ENCODE measurements at places on chromosomes 7 and 10.

- no peak for DNase-seq
Measured at GRCh38 chr10:1628757-1629156, 108.6 kb downstream of the ADARB2 start.

DNA sequence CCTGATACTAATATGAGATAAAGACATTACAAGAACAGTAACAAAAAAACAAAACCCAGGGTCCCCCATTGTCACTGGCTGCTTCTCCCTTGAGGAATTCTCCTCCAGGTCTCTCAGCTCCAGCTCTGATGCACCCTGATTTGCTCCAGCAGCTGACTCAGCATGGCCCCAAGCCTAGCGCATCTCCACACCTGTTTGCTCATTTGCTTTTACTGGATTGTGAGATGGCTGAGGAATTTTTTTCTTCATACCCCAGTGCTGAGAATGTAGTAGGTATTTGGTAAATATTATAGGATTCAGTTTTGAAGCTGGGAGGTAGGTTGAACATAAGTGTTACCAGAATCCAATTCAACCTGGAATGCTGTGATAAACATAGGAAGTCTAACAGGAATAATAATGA, 171.9 kb downstream of the PKD1L1 start:
- DNase-seq, result no peak

DNA sequence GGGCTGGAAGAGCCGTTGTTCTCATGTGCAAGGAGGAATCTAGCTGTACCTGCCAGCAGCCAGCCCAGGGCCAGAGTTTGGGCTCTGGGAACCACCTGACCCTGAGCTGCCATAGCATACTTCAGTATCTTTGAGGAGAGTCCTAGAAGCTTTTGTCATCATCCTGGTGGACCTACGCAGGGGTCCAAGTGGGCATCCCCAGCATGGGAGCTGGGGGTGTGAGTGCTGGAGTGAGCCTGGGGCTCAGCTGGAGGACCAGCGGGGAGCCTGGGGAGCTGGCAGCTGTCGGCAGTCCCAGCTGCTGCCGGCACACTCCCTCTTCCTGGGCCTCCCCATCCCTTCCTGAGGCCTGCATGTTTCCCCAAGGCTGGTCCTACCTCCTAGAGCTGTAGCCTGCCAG, 32.5 kb downstream of the C10orf105 start:
- no peak for DNase-seq

DNA sequence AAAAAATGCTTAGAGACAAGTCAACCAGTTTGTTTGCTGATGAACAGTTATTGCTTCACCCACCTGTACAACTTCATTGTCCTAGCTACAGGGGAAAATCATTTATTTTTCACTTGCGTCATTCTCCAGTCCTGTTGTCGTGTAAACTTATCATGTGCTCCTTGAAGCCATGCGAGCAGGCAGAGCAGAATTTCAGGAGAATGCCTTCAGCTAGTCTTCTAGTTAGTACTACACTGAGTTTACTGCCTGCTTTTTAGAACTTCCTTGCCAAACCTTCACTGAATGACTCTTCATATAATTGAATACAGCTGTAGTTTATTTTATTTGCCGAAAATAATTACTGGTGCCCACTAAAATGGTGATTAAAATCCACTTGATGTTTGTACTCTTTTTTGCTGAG, 15.6 kb downstream of the RPA3 start:
- no peak for DNase-seq

DNA sequence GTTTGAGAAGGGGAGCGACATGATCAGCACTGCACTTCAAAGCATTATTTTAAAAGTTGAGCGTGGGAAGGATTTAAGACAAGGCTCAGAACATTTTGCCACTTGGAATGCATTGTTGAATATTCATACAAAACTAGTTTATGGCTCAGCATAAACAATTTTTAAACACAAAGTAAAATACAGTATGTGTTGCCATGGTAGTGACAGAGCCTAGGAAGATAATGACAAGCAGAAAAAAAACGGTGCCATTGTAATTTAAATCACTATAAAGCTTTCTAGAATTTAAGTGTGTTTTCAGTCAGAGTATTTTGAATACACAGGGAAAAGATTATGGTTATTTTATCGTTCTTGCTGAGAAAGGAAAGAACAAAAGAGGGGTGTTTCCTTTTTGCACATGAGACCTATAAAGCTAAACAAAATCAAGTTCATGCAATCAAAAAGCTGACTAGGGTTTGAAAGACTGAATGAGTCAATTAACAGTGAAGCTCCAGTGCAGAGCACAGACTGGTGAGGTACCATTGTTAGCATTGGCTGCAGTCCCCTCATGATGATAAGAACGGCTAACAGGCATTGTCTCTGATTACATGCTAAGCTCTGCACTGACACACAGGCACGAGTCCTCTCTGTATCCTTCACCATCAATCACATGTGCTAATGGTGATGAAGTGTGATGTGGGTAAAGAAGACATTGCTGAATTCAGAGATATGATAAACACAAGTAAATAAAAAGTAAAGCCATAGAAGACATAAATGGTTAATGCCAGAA, 181.9 kb upstream of the VSTM2A start:
- DNase-seq, result no peak

- no peak for DNase-seq
Measured at GRCh38 chr10:101236376-101237080, 7.3 kb upstream of the LBX1 start.

DNA sequence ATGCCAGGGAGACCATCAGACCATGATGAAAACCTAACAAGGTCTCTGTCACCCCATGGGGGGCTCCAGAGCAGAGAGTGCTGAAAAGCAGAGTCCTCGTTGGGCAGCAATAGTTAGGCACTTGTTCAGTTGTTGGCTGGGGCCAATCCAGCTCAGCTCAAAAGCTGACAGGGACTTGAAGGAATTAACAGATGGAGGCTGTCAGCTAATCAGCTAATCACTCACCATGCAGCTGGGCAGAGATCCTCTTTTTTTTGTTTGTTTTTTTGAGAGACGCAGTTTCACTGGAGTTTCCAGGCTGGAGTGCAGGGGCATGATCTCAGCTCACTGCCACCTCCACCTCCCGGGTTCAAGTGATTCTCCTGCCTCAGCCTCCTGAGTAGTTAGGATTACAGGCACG, 18.1 kb downstream of the CEP55 start:
- no peak for DNase-seq

DNA sequence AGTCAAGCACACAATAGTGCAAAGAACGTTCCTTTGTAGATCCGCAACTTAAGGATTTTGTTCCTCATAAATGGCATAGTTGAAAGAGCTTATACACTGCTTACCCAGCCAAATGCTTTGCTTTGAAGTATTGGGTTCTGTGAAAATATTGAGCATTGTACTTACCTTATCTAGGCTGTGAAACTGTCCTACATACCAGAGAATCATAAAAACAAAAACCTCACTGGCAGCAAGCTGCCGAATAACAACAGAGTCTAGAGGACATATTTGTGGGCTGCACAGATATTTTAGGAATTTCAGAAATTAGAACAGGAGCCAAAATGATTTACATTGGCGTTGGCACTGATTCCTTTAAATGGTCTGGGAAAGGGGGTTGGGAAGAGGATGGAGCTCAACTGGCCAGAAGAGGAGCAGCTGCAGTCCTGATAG, 174.8 kb downstream of the RTKN2 start:
- no peak for DNase-seq

DNA sequence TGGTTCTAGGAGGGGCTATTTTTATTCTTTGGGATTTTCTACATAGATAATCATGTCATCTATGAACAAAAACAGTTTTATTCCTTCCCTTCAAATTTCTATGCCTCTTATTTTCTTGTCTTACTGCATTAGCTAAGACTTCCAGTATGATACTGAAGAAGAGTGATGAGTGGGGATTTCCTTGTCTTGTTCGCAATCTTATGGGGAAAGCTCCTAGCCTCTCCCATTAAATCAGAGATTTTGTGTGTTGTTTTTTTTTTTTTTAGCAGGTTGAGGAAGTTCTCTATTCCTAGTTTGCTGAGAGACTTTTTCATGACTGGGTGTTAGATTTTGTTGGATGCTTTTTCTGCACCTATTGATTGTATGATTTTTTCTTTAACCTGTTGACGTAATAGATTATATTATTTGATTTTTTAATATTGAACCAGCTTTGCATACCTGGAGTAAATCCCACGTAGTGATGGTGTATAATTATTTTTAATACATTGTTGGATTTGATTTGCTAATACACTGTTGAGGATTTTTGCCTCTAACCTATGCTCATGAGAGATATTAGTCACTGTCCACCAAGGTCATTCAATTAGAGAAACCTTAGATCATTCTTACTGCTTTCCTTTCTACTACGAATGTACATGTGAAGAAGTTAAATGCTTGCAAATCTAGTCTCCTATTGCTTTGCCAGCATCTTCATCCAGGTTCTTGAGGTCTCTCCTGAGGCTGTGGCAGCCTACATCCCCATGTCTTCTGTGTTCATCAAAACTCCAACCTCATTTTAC, 6.5 kb downstream of the ATP5F1C start:
- DNase-seq, result no peak

DNA sequence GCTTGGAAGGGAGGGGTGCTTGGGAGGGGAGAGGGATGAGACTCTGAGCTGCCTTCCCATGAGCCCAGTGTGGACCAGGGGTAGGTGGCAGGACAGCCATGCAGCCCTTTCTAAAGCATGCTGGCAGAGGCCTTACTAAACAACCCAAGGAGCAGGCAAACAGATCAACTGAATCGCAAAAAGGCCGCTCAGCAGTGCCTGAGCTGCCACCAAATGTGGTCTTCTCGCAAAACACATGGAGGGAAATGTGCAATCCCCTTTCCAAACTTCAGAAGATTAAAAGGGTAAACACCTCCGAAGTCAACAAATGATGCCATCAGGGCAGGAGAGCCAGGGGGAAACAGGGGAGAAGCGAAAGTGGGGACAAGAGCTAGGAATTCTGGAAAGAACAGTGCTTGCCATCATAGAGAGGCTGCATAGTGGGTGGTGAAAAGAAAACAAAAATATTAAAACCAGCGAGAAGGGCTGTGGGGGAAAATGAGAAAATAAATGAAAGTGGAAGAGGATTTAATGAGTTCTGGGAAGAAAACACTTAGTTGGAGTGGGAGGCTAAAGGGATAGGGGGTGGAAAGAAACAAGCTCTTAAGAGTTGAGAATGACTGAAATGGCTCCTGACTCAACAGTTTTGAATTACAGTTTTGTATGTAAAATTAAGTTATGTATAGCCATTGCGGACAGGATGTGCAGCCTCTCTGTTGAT, 62.2 kb upstream of the ZNF32 start:
- DNase-seq, result no peak

GRCh38 chr7:29893351-29893965, 87.2 kb downstream of the WIPF3 start:
- DNase-seq, result no peak

DNA sequence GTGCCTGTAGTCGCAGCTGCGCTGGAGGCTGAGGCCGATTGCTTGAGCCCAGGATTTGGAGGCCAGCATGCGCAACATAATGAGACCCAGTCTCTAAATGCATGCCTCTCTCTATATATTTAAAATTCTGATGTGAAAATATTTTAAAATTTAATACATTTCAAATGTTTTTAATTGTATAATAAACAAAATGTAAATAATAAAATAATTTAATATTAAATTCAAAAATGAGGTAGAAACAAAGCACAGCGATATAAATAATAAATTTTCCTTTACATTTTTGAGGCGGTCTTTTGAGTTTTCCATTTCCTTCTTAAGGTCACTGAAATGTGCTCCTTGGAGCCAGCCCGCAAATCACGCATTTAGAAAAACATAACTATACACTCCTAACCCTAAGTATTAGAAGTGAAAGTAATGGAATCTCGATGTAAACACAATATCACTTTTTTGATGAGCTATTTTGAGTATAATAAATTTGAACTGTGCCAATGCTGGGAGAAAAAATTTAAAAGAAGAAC, 523 bp upstream of the CDK1 start:
- DNase-seq, result no peak

GRCh38 chr10:23342213-23342884, 2.2 kb downstream of the C10orf67 start:
- DNase-seq, result no peak

DNA sequence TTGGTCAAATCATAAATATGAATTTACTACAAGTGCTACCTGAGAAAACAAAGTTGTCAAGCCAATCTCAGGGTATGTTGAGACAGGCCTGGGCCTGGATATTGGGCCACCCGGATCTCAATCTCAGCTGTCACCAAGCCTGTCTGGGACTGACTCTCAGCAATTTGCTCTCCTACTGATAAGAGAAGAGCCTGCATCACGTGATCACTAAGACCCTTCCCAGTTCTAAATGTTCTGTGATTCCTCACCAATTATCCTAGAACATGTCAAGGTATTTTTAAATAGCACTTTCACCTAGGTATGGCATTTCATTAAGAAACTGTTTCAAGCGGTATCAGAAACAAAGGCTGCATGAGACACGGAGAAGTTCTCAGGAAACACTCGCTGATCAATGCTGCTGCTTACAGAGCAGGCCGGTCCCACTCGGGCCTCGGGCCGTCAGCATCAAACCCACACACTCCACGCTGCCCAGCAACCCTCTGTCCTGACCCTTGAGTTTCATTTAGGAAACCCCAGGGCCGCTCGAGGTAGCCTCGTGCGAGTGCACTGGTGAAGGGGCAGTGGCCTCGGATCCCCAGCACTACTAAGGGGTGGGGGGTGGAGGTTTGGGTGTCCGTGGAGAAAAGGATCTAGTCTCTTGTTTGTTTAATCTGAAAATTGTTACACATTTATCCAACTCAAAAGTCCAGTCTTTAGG, 4.1 kb downstream of the KLF6 start:
- DNase-seq, result no peak

GRCh38 chr7:455110-455928, 64.3 kb downstream of the PDGFA start:
- DNase-seq, result no peak

DNA sequence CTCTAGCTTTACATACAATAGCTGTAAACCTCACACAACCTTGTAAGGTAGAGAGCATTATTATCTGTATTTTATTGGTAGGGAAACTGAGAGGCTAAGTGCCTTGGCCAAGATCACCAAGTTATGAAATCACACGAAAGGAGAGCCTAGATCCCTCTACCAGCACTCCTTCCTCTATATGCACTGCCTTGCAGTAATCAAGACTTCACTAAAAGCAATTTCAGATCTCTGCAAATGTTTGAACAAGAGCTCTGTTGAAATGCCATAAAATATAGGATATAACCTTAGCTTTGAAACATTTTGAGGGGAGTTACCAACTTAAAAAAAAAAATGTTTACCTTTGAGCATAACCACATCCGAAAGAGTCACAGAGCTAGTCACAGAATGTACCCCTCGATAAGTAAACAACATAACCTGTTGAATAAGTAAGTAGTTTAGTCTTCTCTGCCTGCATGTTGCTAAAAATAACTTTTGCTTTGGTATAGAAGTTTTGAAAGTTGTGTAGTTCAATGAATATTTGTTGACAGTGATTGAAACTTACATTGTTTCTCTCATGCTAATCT, 709.4 kb downstream of the AUTS2 start:
- DNase-seq, result no peak

DNA sequence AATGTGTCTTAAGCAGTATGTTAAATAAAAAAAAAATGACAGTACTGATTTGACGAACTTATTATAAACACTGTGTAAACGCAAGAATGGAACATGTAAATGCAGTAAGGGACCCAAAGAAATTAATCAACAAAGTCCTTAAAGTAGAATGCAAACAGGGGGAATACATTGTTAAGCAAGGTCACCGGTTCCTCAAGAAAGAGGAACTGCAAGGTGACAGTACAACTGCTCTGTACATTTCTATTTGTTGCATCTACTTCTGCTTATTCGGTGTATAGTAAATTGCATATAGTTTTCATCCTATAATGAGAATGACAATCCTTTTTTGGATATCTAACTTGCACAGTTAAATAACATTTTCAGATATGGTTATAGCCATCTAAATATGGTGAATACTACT, 387.0 kb upstream of the SEMA3D start:
- DNase-seq, result no peak

- no peak for DNase-seq
Measured at GRCh38 chr10:115918812-115919211, 354.2 kb downstream of the GFRA1 start.

All from stimulated activated CD8-positive, alpha-beta memory T cell treated with anti-CD3 and anti-CD28 coated beads, Interleukin-4, amount 100 ng/mL, for 1 hour (primary cell).